ENCODE measurements at places on chromosomes 3 and 15. TPM values are rescaled to one million over a fixed set of nuclear protein-coding genes. Genes with fewer than 3 reads are reported as not detected.

DNA sequence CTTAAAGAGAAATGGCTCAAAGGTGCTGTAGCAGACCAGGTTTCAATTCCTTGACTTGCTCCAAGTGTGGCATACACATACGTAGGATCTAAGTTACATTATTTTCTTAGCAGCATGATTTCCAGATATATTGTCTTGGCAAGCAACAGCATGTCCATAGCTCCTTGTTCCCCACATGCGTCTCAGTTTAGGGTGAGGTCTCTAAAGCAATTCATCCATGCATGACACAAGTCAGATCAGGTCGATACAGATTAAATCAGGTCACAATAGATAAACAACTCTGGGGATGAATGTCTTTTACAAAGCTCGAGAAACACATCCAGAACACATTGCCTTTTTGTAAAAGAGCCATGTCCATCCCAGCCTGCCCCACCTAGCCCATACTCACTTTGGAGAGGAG lies 108.9 kb upstream of the ABHD17C start:
- DNase-seq: no peak

DNA sequence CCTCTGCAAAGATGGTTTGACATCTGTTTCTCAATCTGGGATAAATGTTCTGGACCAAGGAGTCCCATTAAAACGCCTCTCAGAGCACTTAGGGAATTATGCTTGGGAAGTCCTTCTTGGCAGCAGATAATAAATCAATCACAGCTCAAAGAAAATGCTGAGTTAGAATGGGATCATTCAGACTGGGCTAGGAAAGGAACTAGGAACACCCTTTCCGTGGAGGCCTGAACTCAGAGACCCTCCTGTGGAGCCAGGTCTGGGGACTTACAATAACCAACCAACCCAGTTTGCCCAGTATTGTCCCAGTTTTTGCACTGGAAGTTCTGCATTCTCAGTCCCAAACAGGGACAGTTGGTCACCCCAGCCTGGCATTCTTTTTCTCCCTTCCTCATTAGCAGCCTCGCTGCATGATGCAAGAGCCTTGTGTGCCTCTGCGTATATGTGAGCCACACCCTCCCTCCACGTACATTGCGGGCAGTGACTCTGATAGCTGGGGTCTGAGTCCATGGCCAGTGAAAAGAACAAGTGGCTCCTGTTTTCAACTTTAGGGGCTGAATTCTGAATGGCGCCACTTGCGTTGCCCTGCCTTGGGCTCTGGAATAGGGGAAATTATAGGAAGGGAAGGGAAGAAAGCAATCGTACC lies 88.7 kb downstream of the SEMA5B start:
- no peak for DNase-seq

DNA sequence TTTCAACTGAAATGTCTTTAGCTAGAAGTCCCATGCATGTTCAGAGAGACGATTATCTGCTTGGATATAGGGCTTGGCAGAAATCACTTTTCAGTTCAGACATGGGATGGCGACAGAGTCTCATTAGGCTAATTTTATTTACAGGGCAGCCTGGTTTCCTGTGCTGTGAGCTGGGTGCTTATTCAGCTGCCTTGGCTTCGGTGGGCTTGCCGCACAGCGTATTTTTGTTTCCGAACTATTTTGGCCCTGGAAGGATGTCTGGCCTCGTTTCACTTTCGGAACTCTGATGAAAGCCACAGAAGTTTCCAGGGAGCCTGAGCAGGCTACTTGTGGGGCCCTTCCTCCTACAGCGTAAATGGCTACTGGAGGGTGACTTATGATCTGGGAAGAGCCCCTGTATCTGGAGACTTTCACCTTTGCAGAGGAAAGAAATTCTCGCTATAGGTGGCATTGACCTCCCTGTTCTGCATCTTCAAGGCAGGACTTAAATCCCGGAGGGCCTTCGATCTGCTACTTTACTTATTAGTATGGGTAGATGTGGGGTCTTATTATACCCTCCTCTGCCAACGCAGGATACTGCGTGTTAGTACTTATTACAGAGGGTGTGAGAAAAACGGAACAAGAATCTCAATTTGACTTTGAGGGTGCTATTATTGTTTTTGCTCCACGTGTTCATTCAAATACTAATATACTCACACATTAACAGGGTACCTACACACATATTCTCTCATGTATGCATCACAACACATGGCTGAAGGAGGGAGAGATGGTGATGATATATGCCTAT lies 364.0 kb upstream of the RBMS3 start:
- no peak for DNase-seq

DNA sequence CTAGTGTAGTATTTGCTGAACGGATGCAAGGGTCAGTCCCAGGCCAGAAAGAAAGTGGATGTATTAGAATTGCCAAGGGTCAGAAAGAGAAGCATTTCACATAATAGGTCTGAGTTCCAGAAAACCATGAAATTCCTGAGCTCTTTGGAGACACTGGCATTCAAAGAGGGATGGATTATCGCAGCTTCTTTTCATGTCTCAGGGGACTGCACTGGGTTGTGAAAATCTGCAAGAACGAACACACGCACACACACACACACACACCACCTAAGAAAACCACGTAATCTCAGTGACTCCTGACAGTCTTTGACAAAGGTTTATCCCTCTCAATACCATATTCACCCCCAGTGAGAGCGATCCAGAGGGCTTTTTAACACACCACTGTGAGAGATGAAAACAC lies 57.9 kb downstream of the TIPARP start:
- no peak for DNase-seq

GRCh38 chr3:11367143-11367693 lies 95.0 kb downstream of the ATG7 start:
- DNase-seq: no peak

GRCh38 chr15:84911879-84912660 lies 27.6 kb downstream of the SLC28A1 start:
- DNase-seq: peak; percentile 69

DNA sequence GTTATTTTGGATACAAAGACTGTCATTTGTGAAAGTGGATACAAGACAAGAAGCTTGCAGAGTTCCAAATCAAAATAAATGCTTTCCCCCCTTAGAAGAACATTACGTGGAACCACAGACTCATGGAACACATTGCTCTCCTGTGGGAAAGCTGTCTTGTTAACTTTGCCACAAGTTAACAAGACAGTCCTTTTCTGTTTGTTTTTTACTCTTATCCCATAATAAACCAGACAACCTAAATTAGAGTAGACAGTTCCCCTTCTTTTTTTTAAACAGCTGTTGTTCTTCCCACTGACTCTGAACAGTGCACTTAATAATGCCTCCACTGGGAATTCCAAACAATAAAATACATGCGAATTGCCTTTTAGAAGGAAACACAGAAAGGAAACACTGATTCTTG lies 255.3 kb upstream of the UBE2E2 start:
- no peak for DNase-seq

CACNA2D3 gene
- total RNA-seq: 30.6 TPM

GPR87 gene
- total RNA-seq: not detected

Data from frontal cortex (tissue), 4 donors.